ENCODE measurements at places on chromosomes 5 and 9. TPM values are rescaled to one million over a fixed set of nuclear protein-coding genes. Genes with fewer than 3 reads are reported as not detected.

GRCh38 chr9:34540827-34541226, 18.0 kb upstream of the ENHO start:
- DNase-seq = no peak

DNA sequence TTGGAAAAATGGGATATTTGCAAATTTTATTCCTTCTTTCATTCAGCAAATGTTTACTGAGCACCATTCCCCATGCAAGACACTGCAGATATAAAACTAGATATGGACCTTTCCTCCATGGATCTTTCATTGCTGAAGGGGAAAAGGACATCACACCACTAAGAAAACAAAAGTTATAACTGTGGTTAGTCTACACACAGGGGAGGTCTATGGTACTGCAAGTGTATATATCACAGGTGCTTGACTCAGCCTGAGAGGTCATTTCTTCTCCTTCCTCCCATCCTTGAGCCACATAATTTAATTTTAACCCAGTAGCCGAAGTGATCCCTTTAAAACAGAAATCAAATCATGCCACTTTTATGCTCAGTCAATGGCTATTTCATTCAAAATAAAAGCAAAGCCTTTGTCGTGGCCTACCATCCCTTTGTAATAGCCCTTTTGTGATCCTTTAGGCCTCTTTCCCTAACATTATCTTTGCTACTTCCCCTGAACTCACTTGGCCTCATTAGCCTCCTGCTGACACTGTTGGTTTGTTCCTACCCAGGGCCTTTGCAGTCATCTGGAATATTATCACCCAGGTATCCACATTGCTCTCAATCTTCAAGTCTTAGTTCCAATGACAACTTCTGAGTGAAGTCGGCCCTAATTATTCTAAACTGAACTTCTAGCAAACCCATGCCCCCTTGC, 213.2 kb downstream of the GABRB2 start:
- DNase-seq = no peak

DNA sequence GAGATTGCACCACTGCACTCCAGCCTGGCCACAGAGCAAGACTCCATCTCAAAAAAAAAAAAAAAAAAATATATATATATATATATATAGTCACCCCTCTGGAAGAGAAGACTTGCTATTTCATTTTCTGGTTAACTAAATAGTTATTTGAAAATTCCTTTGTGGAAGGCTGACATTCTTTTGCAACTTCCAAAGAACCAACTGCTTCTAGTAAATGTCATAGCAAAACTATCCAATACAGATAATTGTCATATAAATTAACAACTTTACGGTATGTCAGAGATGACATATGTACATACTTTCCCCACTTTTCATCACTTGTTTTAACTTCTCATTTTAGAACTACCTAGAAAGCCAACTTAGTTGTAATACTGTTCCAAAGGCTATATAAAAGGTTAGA, 50.9 kb downstream of the PRUNE2 start:
- no peak for DNase-seq

- no peak for DNase-seq
Measured at GRCh38 chr9:127121628-127122175, 733 bp downstream of the ANGPTL2 start.

- DNase-seq = no peak
Measured at GRCh38 chr5:115963566-115963965, 1.3 kb downstream of the LVRN start.

GRCh38 chr9:126403397-126403796, 76.8 kb downstream of the MVB12B start:
- no peak for DNase-seq

DNA sequence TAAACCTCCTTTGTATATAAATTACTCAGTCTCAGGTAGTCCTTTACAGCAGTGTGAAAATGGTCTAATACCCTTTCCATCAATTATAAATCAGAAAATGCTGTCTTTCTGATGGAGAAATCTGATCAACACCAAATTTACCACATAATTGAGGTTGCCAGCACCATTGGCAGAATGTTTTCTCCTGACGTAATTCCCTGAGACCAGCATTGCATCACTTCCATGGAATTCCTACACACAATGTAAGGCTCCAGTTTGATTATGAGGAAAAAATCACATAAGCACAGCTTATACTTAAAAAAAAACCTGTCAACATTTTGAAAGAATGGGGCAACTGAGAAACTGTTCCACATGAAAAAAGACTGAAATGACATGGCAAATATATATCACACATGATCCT, 618.7 kb upstream of the CDH6 start:
- no peak for DNase-seq

- DNase-seq = no peak
Measured at GRCh38 chr9:126531035-126531571, 82.6 kb upstream of the LMX1B start.

DNA sequence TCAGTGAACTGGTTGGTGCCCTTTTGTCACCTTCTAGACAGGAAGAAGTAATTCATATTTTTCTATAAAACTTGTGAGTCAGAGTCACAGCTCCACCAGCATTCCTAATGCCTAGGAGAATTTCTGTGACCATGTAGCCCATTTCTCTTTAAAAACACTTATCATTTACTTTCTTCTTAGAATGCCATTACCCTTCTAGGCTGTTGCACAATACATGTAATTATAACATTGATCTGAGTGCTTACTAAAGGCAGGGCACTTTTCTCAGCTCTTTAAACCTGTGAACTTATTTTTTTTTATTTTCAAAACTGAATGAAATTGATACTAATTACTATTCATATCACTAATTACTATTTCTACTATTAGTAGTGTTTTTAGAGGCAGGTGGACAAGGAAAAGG, 373.7 kb downstream of the TLE4 start:
- DNase-seq = no peak

DNA sequence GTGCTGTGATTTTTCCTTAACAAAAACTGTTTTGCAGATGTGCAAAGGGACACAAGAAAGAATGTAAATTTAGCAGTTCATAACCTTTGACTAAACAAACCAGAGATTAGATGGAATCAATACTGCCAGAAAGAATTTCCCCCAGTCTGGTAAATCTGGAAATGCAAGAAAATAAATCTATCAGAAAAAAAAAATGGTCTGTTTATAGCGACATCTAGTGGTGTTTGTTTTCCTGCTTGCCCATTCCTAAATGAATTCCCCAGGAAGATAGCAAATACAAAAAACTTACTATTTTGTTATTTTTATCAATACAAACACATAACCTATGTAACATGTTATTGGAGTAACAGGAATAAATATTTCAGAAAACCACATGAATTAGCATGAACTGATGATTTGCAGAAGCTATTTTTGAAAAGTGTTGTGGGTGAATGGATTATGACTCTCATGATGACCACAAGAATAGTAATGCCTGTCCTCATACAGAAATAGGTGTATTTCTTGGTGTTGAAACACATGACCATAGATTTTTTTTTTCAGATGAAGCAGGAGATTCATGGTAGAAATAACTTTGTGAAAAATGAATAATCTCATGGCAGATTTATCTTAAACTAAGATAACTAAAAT, 1703.8 kb downstream of the MAT2B start:
- DNase-seq = peak; percentile 7

- DNase-seq = no peak
Measured at GRCh38 chr5:137015540-137016116, 483.5 kb downstream of the SPOCK1 start.

Gene SLCO4C1
- 31.2 TPM for total RNA-seq

Gene SLC31A2
- 7.9 TPM for total RNA-seq

Gene ZBTB34
- total RNA-seq = 13.9 TPM

Gene CDC20B
- not detected for total RNA-seq

Gene EIF4EBP3
- total RNA-seq = 5.8 TPM

Gene MARCOL
- not detected for total RNA-seq

Gene HINT1
- total RNA-seq = 125 TPM

Gene BRINP1
- not detected for total RNA-seq

Gene PSD2
- 1.3 TPM for total RNA-seq

Gene ARHGEF37
- 0.61 TPM for total RNA-seq

Gene NIPAL4
- total RNA-seq = 0.39 TPM

Gene TAF1L
- not detected for total RNA-seq

Gene RANBP6
- 29.6 TPM for total RNA-seq

Gene WNT8A
- not detected for total RNA-seq

Gene CTSV
- total RNA-seq = 0.05 TPM

Gene INSL4
- not detected for total RNA-seq
